A673 (cell line): ENCODE measurements at places on chromosomes 16 and 17. TPM values are rescaled to one million over a fixed set of nuclear protein-coding genes. Genes with fewer than 3 reads are reported as not detected.
A peak's percentile ranks its signal among the peaks of the same experiment; 100 is the strongest.

Gene KRTAP4-3
- total RNA-seq, result not detected in 2 replicates

Gene SRL
- total RNA-seq, result 0.11 TPM in 1 of 2 replicates, not detected in the other

Gene RHBDL3
- total RNA-seq, result 0.80 and 0.90 TPM in 2 replicates

Gene SRR
- total RNA-seq, result 37.9 and 51.0 TPM in 2 replicates

Gene DPEP3
- not detected in 2 replicates for total RNA-seq

Gene EVPLL
- total RNA-seq, result not detected in 2 replicates

DNA sequence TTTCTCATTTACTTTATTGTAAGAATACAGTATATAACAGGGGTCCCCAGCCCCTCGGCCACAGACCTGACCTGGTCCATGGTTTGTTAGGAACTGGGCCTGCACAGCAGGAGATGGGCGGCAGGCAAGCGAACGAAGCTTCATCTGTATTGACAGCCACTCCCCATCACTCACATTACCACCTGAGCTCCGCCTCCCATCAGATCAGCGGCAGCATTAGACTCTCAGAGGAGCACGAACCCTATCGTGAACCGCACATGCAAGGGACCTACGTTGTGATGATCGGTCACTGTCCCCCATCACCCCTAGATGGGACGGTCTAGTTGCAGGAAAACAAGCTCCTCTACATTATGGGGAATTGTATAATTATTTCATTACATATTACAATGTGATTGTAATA lies 410.6 kb downstream of the SLC39A11 start:
- no peak for DNase-seq
- no peaks in the 10 kb centered on the region for H3K27me3 ChIP-seq
- H3K27ac ChIP-seq, result no peak overlapping the region
- no peaks in the 10 kb centered on the region for H3K36me3 ChIP-seq

DNA sequence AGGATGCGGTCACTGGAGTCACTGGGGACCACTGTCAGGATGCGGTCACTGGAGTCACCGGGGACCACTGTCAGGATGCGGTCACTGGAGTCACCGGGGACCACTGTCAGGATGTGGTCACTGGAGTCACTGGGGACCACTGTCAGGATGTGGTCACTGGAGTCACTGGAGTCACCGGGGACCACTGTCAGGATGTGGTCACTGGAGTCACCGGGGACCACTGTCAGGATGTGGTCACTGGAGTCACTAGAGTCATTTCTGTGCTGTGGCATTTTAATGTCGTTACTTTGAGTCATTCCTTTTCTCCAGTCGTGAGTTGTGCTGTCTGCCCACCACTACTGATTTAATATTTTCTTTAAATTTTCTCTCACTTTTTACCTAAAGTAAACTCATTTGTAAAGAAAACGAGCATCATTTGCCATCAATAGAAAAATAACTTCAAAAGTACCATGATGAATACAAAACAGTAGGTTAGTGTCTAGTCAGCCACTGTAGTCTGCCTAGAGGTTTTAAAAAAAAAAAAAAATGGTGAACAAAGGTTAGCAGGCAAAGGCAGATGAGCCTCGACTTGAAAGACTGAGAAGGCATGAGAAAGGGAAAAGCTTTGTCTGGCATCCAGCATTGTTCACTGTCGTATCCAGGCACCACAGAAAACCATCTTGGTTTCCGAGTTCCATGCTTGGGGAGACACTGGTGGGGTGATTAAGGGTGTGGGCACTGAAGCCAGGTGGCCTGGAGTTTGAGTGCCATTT lies 346.6 kb downstream of the SNX29 start:
- H3K27me3 ChIP-seq, result no peaks in the 10 kb centered on the region
- no peaks in the 10 kb centered on the region for H3K36me3 ChIP-seq
- no peak for DNase-seq
- no peak overlapping the region for H3K4me3 ChIP-seq
- H3K27ac ChIP-seq, result no peak overlapping the region

GRCh38 chr17:18327556-18327955 lies 12.5 kb downstream of the SMCR8 start:
- no peaks in the 10 kb centered on the region for H3K4me1 ChIP-seq
- no peak overlapping the region for H3K4me3 ChIP-seq
- H3K36me3 ChIP-seq, result peaks cover 11% of the 10 kb centered on the region

GRCh38 chr17:21075739-21076085 lies 32.9 kb upstream of the USP22 start:
- no peak overlapping the region for H3K4me3 ChIP-seq
- H3K27me3 ChIP-seq, result no peaks in the 10 kb centered on the region
- peaks cover 3% of the 10 kb centered on the region for H3K4me1 ChIP-seq
- no peak overlapping the region for H3K27ac ChIP-seq
- no peak for DNase-seq

- H3K36me3 ChIP-seq, result no peaks in the 10 kb centered on the region
- H3K27ac ChIP-seq, result no peak overlapping the region
- peaks cover 56% of the 10 kb centered on the region for H3K27me3 ChIP-seq
- H3K4me3 ChIP-seq, result no peak overlapping the region
- DNase-seq, result no peak
These were observed 105.9 kb downstream of the ABCC12 start for GRCh38 chr16:48049847-48050246.

DNA sequence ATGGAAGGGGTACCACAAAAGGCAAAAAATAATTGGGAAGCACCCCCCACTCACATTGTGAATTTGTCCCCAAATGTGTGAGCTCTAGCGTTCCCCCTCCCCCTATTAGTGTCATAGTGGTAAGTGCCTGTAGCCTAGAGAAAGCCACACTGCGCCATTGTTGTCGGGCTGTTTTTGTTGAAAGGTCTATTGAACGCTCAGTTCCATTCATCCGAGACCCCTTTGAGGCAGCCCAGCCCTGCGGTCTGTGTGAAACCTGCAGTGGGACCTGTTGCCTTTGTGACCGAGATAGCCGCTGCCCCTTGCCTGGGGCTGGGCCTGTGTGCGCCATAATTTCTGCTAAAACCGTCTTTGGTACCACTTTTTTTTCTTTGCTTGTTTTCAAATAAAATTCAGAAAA lies 3.0 kb downstream of the JPT2 start:
- no peak overlapping the region for H3K4me3 ChIP-seq
- no peak for DNase-seq
- no peaks in the 10 kb centered on the region for H3K27me3 ChIP-seq
- peaks cover 25% of the 10 kb centered on the region for H3K36me3 ChIP-seq

DNA sequence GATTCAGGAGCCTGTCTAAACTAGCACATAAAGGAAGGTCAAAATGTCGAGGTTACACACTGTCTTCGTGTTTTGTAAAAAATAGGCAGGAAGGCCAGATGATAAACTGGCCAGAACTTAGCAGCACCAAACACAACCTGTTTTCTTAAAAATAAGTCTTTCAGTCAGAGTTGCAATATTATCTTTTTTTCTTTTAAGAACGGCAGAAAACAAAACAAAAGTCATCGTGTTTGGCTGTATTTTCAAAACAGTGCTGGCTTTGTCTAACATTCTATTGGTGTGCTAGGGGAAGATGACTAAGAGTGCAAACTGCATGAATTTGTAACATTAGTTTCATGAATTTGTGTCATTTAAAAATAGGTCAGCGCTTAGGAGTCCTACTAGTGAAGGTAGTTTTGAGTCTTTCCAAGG lies 5.3 kb downstream of the MAF start:
- H3K4me3 ChIP-seq, result no peak overlapping the region
- no peak overlapping the region for H3K27ac ChIP-seq
- no peaks in the 10 kb centered on the region for H3K4me1 ChIP-seq

DNA sequence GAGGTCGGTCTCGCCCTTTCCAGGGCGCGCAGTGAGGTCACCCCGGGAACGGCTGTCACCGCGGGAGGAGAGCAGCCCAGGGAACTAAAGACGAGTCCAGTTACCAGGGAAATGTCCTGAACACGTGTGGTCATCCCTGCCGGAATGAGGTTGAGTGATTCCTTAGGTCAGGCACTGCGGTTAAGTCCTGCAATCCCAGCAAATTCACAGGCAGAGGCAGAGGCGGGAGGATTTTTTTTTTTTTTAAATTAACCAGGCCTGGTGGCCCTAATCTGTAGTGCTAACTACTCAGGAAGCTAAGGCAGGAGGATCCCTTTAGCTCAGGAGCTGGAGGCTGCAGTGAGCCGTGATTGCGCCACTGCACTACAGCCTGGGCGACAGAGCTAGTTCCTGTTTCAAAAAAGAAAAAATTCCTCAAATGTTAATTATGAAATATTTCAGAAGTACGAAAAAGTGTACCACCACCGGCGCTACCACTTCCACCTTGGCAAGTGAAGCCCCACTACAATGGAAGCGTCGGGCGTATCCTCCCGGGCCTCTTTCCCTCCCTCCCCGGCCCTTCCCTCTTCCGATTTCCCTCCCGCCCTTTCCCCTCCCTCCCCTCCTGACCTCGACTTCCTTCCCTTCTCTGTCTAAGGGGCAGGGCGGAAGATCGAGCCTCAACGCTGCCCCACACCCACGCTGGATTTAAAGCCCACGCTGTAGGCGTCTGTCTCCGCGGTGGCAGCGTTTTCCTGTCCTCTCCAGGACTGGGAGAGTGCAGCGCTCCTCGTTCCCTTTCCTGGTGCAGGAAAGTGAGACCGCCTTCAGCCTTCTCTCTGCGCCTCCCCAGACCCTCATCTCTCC lies 27.3 kb downstream of the SLFN11 start:
- H3K27me3 ChIP-seq, result no peaks in the 10 kb centered on the region
- no peak overlapping the region for H3K27ac ChIP-seq
- H3K4me1 ChIP-seq, result peaks cover 4% of the 10 kb centered on the region
- H3K4me3 ChIP-seq, result no peak overlapping the region
- H3K36me3 ChIP-seq, result peaks cover 9% of the 10 kb centered on the region
- peak; percentile 36 for DNase-seq

- H3K36me3 ChIP-seq, result no peaks in the 10 kb centered on the region
- peak overlapping the region; percentile 50 for H3K4me3 ChIP-seq
- no peaks in the 10 kb centered on the region for H3K27me3 ChIP-seq
- peaks cover 9% of the 10 kb centered on the region for H3K4me1 ChIP-seq
These were observed 2.1 kb upstream of the ESRP2 start for GRCh38 chr16:68238029-68238345.

DNA sequence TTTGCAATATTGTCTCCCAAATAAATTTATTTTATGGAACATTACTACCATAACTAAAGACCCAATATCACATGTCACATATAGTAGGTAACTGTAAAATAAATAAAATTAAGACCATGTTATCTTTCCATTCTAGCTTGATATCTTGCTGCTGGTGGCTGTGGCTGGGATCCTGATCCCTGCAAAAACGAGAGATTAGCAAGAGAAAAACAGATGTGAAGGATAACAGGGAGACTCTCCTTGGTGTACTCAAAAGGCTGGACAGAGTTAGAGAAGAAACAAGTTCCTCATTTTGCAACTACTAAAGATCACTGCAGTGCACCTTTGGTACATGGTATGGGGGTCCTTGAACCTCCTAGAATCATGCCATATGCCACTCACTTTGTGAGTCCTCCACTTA lies 49.7 kb downstream of the ARHGAP27 start:
- no peak for DNase-seq
- no peaks in the 10 kb centered on the region for H3K27me3 ChIP-seq
- no peak overlapping the region for H3K4me3 ChIP-seq
- H3K27ac ChIP-seq, result no peak overlapping the region

- no peak within 1 kb of the TSS for H3K27ac ChIP-seq
- H3K27me3 ChIP-seq, result no peaks in the 10 kb centered on the region
- no peaks in the 10 kb centered on the region for H3K36me3 ChIP-seq
- H3K4me1 ChIP-seq, result no peaks in the 10 kb centered on the region
- H3K4me3 ChIP-seq, result no peak within 1 kb of the TSS
These were observed at the start of gene IL34 for GRCh38 chr16:70646260-70647241. Gene IL34, plus strand, starts transcription at chr16:70646559. Its CDS starts 389 bp downstream, at chr16:70646948.

DNA sequence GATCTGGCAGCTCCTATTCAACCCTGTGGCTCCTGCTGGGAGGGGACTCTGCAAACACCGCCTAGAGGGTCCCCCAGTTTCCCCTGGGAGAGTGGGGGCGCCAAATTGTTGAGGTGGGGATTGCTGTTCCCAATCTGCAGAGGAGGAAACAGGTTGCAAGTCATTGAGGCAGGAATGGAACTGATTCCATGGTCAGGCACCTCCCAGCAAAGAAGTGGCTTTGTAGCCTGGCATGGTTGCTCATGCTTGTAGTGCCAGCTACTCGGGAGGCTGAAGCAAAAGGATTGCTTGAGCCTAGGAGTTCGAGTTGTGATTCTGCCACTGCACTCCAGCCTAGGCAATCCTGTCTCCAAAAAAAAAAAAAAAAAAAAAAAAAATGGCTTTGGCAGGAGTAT lies 198 bp upstream of the PYDC1 start:
- no peak overlapping the region for H3K27ac ChIP-seq
- H3K4me3 ChIP-seq, result no peak overlapping the region
- no peaks in the 10 kb centered on the region for H3K36me3 ChIP-seq
- H3K4me1 ChIP-seq, result peaks cover 15% of the 10 kb centered on the region

DNA sequence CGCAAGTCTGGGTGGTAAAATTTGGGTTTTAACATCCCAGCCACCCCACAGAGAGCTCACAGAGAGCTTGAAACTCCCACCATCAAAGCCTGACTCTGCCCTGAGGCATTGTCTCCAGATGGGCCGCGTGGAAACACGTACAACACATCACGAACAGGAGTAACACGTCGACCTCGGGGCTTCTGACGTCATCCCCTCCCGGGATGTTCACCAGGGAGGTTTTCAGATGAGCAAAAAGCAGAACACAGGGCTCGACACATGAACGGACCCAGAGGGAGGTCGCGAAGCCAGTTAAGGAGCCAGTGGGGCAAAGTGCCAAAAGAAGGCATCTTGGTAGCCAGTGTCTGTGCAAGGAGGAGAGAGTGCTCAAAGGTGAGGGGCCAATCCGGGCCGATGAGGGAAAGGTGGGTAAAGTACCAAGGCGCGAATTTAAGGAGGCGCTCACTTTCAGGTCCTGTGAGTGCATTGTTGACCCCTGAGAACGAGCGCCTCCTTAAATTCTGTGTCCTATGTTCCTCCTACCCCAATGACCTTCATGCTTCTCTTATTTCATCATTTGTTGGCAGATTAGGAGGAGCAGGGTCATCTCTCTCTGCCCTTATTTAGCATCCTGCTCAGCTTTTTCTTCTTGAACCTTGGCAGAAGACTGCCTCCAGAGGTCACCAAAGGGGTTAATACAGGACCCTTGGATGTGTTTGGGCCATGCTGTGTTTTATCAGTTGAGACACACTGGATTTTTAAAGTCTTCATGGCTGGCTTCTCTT lies 5.6 kb downstream of the RCVRN start:
- no peak overlapping the region for H3K4me3 ChIP-seq
- no peak for DNase-seq
- H3K27me3 ChIP-seq, result peaks cover 69% of the 10 kb centered on the region
- no peak overlapping the region for H3K27ac ChIP-seq
- H3K4me1 ChIP-seq, result no peaks in the 10 kb centered on the region

DNA sequence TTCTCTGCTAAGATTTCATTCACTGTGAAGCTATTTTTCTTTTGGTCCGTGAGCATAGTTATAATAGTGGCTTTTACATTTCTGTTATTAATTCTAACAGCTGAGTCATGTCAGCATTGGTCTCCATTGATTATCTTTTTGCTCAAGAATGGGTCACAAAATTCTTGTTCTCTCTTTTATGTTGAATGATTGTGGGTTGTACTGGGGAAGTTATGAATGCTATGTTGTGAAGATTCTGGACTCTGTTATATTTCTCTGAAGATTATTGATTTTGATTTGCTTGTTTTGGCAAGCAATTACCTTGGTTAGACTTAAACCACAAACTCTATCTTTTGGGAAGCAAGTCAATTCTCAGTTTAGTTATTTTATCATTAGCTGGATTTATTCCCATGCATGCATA lies 98.8 kb downstream of the IRX5 start:
- H3K4me1 ChIP-seq, result no peaks in the 10 kb centered on the region
- H3K27me3 ChIP-seq, result peaks cover 10% of the 10 kb centered on the region
- no peaks in the 10 kb centered on the region for H3K36me3 ChIP-seq
- H3K4me3 ChIP-seq, result no peak overlapping the region
- H3K27ac ChIP-seq, result no peak overlapping the region
